ENCODE measurements at places on chromosomes 11 and 22.

- H3K4me3 ChIP-seq, result no peak overlapping the region
- H3K4me1 ChIP-seq, result peaks cover 35% of the 10 kb centered on the region
- no peaks in the 10 kb centered on the region for H3K27me3 ChIP-seq
- H3K27ac ChIP-seq, result no peak overlapping the region
- H3K36me3 ChIP-seq, result peaks cover 58% of the 10 kb centered on the region
- DNase-seq, result no peak
Observed at GRCh38 chr11:67490727-67491065, 7.9 kb downstream of the AIP start.

DNA sequence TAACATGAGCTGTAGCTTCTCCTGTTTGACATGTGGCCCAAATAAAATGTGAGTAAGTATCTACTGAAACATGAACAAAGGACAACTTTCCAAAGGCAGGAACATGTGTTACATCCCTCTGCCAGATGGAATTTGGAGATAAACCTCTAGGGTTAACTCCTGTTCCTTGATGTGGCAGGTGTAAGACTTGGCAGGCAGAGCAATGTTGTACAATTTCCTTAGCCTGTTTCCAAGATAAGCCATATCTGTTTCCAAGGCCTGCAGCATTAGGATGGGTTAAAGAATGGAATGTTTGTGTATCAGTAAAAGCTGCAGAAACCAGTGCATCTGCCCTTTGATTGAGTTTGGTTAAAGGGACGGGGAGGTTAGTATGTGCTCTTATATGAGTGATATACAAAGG, 8.8 kb upstream of the DNAJB13 start:
- H3K27ac ChIP-seq, result no peak overlapping the region
- no peak for DNase-seq
- H3K4me1 ChIP-seq, result peaks cover 6% of the 10 kb centered on the region

- no peaks in the 10 kb centered on the region for H3K36me3 ChIP-seq
- no peak overlapping the region for H3K27ac ChIP-seq
- no peak overlapping the region for H3K4me3 ChIP-seq
- no peaks in the 10 kb centered on the region for H3K4me1 ChIP-seq
- no peak for DNase-seq
Observed at GRCh38 chr11:21543901-21544300, 649.0 kb upstream of the ANO5 start.

GRCh38 chr11:35211952-35212351, 73.0 kb downstream of the CD44 start:
- no peak overlapping the region for H3K27ac ChIP-seq
- H3K4me3 ChIP-seq, result no peak overlapping the region
- H3K36me3 ChIP-seq, result peaks cover 95% of the 10 kb centered on the region
- H3K4me1 ChIP-seq, result peaks cover 34% of the 10 kb centered on the region
- no peak for DNase-seq
- H3K27me3 ChIP-seq, result no peaks in the 10 kb centered on the region

GRCh38 chr11:106503901-106504300, 426.4 kb downstream of the AASDHPPT start:
- H3K4me3 ChIP-seq, result no peak overlapping the region
- DNase-seq, result no peak
- no peaks in the 10 kb centered on the region for H3K36me3 ChIP-seq
- H3K4me1 ChIP-seq, result no peaks in the 10 kb centered on the region

DNA sequence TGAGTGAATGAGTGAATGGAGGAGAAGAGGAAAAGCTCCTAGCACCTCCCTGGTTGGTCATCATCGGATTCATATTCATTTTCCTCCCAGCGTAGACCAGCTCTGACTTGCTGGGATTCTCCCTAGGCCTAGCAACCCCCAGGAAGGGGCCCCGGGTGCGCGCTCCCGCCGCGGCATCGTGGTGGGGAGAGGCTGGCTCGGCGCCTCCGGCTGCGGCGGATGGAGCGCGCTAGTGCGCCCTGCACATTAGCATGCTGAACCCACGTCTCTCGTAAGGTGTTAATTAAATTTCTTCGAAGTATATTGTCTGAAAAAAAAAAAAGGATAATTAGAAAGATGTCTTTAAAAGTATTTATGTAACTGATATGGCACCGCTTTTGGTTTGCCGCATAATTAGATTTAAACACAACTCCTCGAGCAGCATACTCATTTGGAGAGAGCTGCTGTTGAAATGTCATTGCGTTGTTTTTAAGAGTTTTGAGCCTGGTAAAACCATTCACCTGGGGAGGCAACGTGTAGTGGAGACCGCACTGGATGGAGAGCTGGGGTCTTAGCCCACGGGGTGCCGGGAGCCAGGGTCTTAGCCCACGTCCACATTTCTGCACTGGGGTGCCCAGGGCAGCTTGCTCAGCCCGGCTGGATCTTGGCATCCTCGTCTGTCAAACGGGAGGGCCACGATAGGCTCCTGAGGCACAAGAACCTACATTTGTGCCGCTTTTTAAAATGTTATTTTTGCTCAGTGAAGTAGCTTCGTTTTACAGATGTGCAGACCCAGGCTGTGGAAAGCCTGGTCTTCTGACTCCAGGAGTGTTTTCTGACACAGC, 21.8 kb downstream of the MPPED1 start:
- H3K4me1 ChIP-seq, result no peaks in the 10 kb centered on the region
- no peak for DNase-seq
- H3K4me3 ChIP-seq, result no peak overlapping the region

DNA sequence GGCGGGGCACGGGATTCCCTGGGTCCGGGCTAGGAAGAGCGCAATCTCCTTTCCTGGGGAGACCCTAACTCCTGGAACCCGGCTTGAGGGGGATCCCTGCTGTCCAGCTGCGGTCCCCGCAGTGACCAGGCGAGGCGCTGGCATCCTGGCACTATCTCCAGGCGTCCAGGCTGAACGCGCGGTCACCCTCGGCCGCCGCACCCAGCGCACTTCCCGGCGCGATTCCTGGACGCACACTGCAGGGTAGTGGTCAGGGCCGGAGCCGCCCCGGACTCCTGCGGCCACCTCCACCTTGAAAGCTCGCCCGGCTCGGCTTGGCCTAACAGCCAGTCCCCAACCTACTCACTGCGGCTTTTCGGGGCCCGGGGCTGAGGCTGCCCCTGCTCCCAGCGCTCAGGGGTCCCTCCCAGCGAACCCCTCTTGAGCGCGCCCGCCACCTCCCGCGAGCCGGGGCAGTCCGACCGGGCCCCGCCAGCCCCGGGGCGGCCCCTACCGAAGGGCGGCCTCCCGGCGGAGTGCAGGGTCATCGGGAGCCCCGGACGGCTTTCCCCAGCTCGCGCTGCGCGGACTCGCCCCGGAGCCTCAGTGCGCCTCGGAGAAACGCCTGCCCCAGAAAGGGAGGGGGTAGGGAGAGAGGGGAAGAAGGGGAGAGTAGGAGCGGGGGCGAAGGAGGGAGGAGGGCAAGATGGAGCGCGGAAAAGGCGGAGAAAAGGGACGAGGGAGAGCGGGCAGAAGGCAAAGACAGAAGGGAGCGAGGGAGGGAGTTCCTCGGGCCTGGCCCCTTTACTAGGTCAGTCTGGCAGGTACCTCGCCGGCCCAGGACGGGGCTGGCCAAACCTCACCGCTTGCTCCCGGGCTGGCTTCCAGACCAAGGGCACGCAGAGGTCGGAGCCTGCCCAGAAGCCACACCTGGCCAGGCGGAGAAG, 1.0 kb downstream of the POU2AF3 start:
- H3K36me3 ChIP-seq, result no peaks in the 10 kb centered on the region
- H3K27me3 ChIP-seq, result peaks cover 44% of the 10 kb centered on the region
- peak overlapping the region; percentile 9 for H3K4me3 ChIP-seq
- H3K4me1 ChIP-seq, result no peaks in the 10 kb centered on the region

- no peak overlapping the region for H3K27ac ChIP-seq
- H3K4me3 ChIP-seq, result no peak overlapping the region
- no peaks in the 10 kb centered on the region for H3K27me3 ChIP-seq
- DNase-seq, result no peak
- peaks cover 27% of the 10 kb centered on the region for H3K4me1 ChIP-seq
Observed at GRCh38 chr11:46693597-46694012, 6.8 kb downstream of the ARHGAP1 start.

DNA sequence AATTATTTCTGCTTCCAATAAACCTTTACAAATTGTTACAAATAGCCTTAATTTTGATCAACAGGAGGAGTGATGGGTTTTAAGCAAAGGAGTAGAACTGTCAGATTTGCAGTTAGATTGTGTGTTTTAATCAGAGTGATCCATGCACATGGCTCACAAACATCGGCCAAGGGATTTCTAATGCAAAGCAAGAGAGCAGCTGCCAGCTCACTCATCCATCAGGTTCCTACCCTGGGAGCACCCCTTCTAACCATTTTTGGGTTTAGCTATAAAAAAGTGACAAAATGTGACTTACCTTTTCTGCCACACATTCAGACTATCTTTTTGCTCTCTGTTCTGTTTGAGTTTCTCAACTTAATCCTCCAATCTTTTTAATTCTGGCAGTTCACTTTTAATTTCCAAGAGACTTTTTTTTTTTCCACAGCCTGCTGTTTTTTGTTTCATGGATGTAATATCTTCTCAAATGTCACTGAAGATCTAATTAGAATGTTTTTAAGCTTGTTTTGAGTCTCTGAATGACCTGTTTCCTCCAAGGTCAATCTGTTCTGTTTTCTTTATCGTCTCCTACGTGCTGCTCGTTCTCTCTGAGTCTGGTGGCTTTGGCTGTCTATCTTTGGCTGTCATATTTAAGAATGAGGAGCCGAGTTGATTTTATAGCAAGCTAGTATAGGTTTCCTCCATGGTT, 6.0 kb downstream of the IZUMO1R start:
- no peaks in the 10 kb centered on the region for H3K4me1 ChIP-seq
- no peaks in the 10 kb centered on the region for H3K36me3 ChIP-seq
- no peak overlapping the region for H3K27ac ChIP-seq
- H3K27me3 ChIP-seq, result peaks cover 4% of the 10 kb centered on the region

DNA sequence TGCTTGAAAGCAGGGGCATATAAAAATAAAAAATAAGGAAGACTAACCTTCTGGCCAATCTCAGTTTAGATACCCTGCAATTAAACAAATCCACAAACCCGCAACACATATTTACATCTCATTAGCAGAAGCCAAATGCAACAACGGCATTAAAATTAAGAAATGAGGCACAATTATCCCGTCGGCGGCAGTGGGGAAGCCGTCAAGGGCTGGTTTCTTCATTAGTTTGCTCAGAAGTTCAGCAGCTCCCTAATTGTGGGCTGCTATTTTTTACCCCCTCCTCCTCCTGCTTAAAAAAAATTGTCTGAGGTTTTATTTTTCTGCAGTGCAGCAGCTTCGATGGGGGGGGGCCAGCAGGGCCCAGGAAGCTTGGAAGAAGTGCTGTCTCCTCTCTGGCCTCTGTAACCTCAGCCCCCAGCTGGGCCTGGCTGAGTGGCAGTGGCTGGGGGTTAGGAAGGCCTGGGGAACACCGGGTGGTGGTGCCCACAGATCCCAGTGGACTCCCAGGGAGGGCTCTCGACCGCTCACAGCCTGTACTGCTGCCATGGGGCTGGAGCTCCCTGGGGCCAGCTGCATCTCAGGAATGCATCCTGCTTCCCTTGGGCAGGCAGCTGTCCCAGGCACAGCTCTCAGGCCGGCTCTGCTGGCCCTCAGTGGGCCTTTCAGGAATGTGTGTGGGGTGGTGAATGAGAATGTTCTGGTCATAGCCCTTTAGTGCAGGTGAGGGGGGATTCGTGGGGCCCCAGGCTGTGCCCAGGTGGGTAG, 148.7 kb upstream of the B3GAT1 start:
- H3K27me3 ChIP-seq, result no peaks in the 10 kb centered on the region
- no peaks in the 10 kb centered on the region for H3K36me3 ChIP-seq
- no peak overlapping the region for H3K4me3 ChIP-seq
- no peaks in the 10 kb centered on the region for H3K4me1 ChIP-seq
- H3K27ac ChIP-seq, result no peak overlapping the region
- peak; percentile 6 for DNase-seq

DNA sequence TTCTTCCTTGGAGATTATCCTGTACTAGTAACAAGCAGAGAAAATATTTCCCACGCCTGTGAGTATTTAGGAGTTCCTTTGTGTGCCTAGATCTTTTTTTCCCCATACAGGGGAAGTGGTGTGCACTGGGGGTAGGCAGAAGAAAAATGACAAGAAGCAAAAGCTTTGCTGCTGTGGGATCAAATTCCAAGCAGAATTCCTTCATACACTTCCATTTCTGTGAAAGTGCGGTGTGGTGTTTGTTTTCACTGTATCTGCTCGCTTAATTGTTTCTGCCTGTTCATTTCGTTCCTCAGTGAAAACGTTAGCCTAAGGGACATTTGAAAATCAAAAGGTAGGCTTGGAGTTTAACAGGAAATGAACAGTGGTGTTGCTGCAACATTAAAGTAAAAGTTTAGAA, 47.9 kb downstream of the BLID start:
- H3K4me1 ChIP-seq, result no peaks in the 10 kb centered on the region
- DNase-seq, result no peak
- no peaks in the 10 kb centered on the region for H3K36me3 ChIP-seq
- no peak overlapping the region for H3K27ac ChIP-seq

GRCh38 chr11:94597896-94598295, 30.7 kb downstream of the PIWIL4 start:
- no peak for DNase-seq
- no peak overlapping the region for H3K27ac ChIP-seq
- no peaks in the 10 kb centered on the region for H3K27me3 ChIP-seq
- no peaks in the 10 kb centered on the region for H3K36me3 ChIP-seq

DNA sequence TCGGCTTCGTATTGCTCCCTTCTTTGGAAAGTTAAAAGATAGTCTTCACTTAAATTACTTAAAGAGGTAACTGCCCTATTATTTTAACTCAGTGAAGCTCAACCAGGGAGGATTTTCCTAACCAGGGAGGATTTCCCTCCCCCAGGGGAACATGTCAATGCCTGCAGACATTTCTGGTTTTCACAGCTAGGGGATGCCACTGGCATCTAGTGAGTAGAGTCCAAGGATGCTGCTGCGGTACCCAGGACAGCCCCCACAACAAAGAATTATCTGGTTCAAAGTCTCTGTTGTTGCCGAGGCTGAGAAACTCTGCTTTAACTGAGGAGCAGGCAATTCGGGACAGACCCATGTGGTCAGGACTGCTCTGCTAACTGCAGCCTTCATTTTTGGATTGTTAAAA, 82.2 kb downstream of the DEPDC5 start:
- H3K27ac ChIP-seq, result no peak overlapping the region
- no peaks in the 10 kb centered on the region for H3K27me3 ChIP-seq
- no peak for DNase-seq
- no peak overlapping the region for H3K4me3 ChIP-seq
- peaks cover 39% of the 10 kb centered on the region for H3K36me3 ChIP-seq

GRCh38 chr11:12195768-12196167, 85.4 kb downstream of the MICAL2 start:
- no peaks in the 10 kb centered on the region for H3K27me3 ChIP-seq
- peak overlapping the region; percentile 84 for H3K4me3 ChIP-seq
- DNase-seq, result peak; percentile 80
- peaks cover 74% of the 10 kb centered on the region for H3K4me1 ChIP-seq

- H3K27me3 ChIP-seq, result peaks cover 9% of the 10 kb centered on the region
- H3K36me3 ChIP-seq, result no peaks in the 10 kb centered on the region
Observed at GRCh38 chr22:36546092-36546804, 17.3 kb upstream of the EIF3D start.
